ENCODE measurements at places on chromosomes 16 and 17.

DNA sequence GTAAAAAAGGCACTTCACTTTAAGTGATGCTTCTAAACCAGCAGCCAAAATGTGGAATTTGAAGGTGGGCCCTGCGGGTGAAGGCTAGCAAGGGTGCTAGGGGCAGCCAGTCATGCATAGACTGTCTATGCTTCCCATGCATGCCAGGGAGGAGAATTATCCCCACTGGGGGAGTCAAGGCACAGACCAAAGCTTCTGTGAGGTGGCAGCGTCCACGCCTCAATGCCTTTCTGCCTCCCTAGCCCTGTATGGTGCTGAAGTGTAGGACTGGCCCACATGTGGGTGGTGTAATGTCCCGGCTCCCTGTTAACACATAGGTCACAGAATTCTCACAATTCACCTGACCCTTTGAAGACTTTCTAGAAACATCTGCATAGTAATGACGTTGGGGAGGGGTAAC lies 1.9 kb downstream of the HS3ST2 start:
- DNase-seq, result no peak
- H3K4me1 ChIP-seq, result peaks cover 17% of the 10 kb centered on the region
- H3K27ac ChIP-seq, result no peak overlapping the region
- H3K36me3 ChIP-seq, result no peaks in the 10 kb centered on the region
- no peak overlapping the region for H3K4me3 ChIP-seq

DNA sequence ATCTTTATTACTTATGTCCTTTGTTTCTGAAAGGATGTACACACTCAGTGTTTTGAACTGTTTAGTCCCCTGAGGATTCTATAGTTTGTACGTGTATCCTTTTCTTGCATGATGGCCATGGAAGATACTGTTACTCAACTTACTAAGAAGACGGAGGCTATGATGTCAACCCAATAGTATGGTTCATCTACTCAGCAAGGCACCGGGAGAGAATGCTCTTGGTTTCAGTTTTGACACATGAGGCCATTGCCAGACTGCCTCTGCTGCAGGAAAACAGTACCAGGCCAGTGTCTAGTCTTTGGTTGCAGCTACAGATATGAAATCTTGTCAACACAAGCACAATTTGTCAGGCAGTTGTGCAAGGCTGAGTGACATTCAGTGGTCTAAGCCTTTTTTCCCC lies 134.5 kb downstream of the MRTFB start:
- H3K4me3 ChIP-seq, result no peak overlapping the region
- no peaks in the 10 kb centered on the region for H3K27me3 ChIP-seq
- no peaks in the 10 kb centered on the region for H3K36me3 ChIP-seq
- H3K27ac ChIP-seq, result no peak overlapping the region
- DNase-seq, result no peak

DNA sequence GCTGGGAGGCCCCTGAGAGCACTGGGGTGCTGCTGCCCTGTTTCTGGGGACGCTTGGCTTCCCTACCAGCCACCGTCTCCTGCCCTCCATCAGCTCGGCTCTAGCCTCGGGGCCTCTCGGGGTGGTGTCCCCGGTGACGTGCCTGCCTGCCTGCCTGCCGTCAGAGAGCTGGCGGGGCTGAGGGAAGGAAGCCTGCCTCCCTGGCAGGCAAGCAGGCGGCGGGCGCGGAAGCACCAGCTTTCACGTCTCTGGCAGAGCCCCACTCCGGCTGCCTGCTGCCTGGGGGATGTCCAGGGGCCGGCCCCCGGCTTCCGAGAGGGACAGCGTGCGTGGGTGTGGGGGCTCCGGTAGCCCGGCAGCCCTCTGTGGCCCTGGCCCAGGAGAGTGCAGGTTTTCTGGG lies 9.3 kb downstream of the CENPX start:
- peak overlapping the region; percentile 75 for H3K27ac ChIP-seq
- H3K27me3 ChIP-seq, result no peaks in the 10 kb centered on the region
- no peak overlapping the region for H3K4me3 ChIP-seq

GRCh38 chr16:49750341-49751000 lies 105.4 kb downstream of the ZNF423 start:
- H3K4me1 ChIP-seq, result peaks cover 22% of the 10 kb centered on the region
- no peak for DNase-seq
- no peaks in the 10 kb centered on the region for H3K36me3 ChIP-seq

All from vagina (tissue), 2 donors.